Uterus (tissue), 4 donors: ENCODE measurements at places on chromosomes 5 and 9. TPM values are rescaled to one million over a fixed set of nuclear protein-coding genes. Genes with fewer than 3 reads are reported as not detected.

DNA sequence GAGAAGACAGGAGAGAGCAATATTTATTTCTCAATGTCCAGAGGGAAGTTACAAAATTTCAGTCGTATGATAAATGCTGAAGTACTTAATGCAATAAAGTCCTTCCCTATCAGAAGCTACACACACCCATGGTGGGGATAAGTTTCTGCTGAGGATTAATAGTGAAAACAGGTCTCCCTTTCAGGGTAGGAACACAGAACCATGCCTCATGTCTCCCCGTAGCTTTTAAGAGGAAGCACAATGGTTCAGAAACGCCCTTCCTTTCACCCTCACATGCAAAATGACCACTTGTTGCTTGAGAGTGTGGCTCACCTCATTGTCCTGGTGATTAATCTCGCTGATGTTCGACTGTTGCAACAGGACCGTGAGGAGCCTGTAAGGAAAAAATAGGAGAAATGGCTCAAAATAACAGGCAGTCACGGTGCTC is 73.6 kb downstream of the ANKRD55 start:
- H3K27me3 ChIP-seq, result no peaks in the 10 kb centered on the region
- H3K27ac ChIP-seq, result no peak overlapping the region
- no peak overlapping the region for H3K4me3 ChIP-seq
- DNase-seq, result no peak

DNA sequence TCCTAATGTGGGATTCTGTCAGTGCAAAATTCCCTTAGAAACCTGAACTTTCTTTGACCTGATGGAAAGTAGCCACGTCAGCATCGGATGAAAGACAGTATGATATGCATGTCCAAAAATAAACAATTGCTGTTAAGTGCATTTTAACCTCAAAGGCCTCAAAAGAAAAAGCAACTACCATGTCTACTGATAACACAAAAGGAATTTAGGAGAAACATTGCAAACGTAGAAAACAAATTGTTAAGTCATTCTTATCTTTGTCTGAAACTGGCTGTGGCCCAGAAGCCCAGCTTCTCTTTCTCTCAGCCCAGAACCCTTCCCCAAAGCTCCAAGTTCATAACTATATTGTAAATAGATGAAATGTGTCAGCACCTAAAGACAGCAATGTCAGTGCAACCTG is 11.1 kb upstream of the LHFPL2 start:
- no peaks in the 10 kb centered on the region for H3K27me3 ChIP-seq
- DNase-seq, result no peak
- no peak overlapping the region for H3K4me3 ChIP-seq
- H3K27ac ChIP-seq, result no peak overlapping the region
- no peaks in the 10 kb centered on the region for H3K36me3 ChIP-seq

GRCh38 chr9:68462105-68462775 is 78.4 kb downstream of the TMEM252 start:
- DNase-seq, result no peak
- H3K36me3 ChIP-seq, result no peaks in the 10 kb centered on the region
- peak overlapping the region; percentile 92 for H3K27ac ChIP-seq
- H3K4me3 ChIP-seq, result no peak overlapping the region

Gene C5
- 2.1 TPM for total RNA-seq

Gene LCN15
- total RNA-seq, result not detected
